ENCODE measurements at places on chromosomes 7 and 10.

DNA sequence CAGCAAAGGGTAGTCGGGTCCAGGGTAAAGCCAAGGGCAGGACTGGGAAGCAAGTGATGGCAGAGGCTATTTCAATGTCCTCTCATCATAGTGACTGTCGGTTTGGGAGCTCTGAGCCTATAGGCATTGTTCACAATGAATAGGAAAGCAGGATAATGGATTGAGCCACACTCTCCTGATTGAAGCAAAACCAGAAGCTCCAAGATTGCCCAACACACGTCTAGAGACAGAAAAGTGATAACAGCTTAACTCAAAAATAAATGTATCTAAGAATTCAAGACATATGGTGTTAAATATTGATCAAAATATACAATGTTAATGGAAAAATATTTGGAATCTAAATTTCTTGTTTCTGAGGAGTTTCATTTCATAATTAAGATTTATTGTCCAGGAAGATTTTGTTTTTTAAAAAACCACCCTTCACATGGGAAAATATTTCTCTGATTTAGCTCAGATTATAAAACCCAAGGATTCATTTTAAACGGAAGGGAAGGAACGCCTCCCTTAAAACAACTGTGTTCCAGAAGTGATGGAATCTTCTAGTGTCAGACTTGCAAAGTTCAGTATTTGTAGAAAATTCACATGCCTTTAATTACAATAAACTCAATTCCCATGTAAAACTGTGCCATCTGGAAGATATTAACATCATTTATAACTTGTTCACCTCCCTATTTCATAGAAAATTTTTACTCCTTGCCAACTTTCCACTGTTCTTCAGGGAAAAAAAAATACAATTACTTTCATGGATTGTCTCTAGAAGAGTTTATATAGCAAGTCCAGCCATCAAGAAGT, 54.5 kb downstream of the NRP1 start:
- no peak for DNase-seq

DNA sequence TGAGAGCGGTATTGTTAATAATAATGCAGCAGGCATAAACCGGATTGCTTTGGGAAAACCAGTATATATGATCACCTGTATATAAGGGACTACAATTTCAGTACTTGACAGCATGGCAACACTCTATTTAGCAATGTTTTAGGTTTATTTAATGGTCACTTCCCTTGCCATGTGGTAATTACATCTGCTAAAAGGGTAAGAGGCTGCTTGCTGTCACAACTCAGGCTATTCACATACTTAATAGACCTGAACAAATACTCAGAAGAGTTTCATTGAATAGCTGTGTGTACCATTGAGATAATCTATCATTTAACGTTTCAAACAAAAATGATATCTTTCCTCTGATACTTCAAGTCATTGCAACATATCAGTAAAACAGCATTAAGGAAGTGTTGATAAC, 90.1 kb downstream of the PCDH15 start:
- DNase-seq = no peak

GRCh38 chr10:133166828-133167692, 7.0 kb downstream of the KNDC1 start:
- no peak for DNase-seq

GRCh38 chr7:112254156-112254555, 47.7 kb downstream of the ZNF277 start:
- no peak for DNase-seq

DNA sequence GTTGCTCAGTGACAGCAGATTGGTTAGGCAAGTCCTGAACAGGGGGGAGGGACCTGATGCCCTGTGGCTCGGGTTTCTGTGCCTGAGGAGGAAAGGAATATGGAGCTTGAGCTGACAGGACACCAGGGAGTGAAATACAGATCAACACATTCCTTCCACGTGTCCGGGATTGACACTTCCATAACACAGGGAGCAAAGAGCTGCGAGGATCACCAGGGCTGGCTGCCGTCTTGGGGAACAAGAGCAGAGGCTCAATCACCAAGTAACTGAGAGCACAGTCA, 36.7 kb upstream of the EFCAB10 start:
- no peak for DNase-seq

DNA sequence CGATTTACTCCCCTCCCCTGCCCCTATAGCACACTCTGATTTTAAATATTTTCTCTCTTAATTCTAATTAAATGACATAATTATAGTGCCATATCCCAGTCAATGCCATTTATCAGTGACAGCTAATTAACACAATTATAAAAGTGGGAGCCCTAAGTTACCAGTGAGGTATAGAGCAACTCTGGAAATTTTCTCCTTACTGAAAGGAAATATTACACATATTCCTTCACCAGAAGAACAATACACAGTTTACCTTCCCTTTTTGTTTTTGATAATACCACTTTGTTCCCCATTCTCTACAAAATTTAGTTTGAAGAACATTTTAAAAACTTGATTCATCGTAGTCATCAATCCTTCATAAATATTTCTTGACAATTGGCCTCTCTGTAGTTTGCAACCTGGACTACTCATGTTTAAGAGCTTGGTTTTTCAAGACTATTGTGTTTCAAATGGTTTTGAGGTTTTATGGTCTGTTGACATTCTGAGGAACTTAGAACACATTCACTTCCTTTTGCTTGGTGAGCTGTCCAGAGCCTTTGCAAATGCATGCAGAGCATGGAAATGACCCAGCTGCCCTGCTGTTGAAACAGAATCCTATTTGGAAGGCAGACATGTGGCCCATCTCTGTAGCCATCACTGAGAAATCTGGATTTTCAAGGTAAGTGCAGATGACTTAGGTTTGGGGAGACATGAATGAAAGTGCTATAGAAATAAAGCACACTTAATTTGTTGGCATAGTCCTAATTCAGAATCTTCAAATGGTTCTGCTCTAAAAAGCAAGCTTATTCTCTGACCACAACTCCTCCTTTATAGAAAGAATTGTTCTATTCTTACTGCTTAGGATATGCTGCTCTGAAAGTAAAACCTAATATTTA, at the start of gene GPR141:
Gene GPR141, plus strand, starts transcription at position 521 of the 875 bp plus-strand sequence. CDS start 56,628 bp downstream, outside the sequence.
- DNase-seq = no peak

- no peak for DNase-seq
Measured at GRCh38 chr7:91812388-91812787, 68.1 kb downstream of the MTERF1 start.

DNA sequence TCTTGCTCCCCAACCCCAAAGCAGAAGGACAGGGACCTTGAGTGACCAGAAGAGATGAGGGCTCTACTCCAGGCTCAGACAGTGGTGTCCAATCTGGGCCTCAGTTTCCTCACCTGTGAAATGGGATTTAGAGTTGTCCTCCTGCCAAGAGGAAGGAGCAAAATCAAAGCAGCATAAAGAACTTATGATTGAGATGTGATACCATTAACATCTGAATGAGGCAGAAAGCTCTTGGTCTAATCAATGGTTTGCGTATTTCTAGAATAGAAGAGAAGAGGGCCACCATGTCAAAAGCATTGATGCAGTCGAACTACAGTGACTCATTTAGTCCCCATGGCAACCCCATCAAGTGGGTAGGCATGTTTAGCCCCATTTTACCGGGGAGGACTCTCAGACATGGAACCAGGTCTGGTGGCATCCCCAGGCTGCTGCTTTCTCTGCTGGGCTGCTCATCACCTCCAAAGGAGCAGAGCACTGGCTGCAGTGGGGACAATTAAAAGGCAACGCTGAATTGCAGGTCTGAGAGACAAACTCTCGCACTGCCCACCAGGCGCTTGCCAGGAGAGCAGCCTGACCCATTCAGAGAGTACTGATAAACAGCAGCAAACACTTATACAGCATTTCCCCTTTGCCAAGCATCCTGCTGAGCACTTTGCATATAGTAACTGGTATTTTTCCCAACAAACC, 175.9 kb downstream of the NEURL1 start:
- no peak for DNase-seq

DNA sequence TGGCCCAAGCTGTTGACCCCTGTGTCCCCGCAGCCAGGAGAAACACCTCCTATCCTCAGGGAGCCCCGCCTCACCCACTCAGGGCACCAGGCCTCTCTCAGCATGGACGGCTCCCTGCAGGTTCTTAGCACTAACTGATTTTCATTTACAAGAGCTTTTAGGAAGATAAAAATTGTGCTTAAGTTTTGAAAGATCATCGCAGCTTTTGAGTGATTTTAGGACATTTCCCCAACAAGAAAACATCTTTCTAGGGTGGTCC, 22.1 kb downstream of the EBF3 start:
- DNase-seq = no peak

- DNase-seq = no peak
Measured at GRCh38 chr7:116365797-116366196, 133.7 kb upstream of the CAV2 start.

GRCh38 chr10:86130041-86130440, 236.6 kb downstream of the GRID1 start:
- no peak for DNase-seq
